Dorsolateral prefrontal cortex (tissue), 122 donors: ENCODE measurements at places on chromosomes 5 and 9.

- no peak for DNase-seq
Measured at GRCh38 chr5:60598424-60598823, 101.5 kb downstream of the DEPDC1B start.

- DNase-seq: no peak
Measured at GRCh38 chr9:133632806-133633680, 3.1 kb upstream of the DBH start.

DNA sequence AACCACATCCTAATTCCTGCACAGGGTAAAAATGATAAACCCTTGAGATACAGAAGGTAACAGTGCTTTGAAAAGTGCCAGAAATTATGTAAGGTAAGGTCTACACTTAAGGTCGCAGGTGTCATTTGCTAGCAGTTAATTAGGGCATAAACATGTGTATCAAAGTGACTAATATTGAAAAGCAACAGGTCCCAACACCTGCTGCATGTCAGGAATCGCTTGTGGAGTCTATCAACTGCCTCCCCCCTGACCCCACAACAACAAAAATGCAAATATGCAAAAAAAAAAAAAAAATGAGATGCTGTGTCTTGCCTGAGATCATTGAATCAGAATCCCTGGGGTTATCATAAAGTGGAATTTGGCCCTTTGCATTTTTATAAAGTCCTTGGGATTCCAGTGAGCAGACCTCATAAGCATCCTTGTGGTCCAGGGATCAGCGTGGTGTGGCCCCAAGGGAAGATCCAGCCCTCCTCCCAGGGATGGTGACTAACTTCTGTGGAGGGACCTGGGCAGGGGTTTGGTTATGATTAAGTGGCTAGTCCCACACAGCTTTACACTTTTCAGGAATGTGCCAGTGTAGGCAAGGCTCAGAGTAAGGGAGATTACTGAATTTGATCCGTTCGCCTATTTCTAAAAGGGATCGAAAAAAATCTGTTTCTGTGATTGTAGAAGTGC lies 92.5 kb upstream of the TNFSF8 start:
- no peak for DNase-seq

GRCh38 chr9:4987961-4988421 lies 2.9 kb downstream of the JAK2 start:
- DNase-seq: no peak

DNA sequence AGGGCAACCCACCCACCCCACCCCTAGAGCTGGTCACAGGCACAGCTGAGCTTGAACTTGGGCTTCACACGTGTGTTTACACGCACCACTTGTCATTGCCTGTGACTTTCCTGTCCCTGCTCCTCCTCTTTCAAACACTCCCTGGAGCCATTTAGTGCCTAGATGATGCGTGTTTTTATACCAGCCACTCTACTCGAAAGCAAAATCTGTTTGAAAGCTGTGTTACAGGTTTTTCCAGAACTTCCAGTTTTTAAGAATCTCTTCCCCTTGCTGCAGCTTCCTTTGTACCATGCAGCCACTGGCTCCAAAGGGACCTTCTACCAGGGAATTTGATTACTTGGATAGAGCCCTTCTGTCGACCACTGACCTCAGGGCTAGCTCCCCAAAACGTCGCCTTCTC lies 78.8 kb upstream of the SPRY4 start:
- no peak for DNase-seq

DNA sequence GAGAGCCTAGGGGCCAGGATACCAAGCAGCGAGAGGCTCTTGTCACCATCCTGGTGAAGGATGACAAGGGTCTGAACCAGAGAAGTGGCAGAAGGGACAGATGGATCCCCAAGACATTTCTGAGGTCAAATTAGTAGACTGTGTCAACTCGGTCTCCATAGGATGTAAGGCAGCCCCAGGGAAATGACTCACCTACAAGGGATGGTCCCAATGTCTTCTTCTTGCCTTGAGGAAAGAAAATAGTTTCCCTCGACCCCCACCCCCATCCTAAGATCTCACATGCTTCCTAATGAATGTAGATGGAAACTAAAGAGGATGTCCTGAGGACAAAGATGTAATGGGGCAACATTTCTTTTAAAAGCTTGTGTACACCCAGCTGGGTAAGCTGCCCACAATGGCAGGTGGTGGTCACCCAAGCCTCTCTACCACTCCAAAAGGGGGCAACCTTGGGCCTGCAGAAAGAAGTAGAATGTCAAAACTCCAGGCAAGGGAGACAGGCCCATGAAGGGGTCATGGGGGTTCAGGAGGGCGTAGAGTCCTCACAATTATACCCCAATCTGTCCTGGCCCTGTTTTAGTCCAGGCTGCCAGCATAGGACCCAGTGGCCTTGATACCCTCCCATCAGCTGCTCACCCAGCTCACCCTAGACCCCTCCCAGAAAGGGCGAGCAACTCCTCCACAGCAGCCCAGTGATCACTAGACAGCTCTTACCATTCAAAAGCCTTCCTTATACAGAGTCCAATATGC lies 187.4 kb downstream of the ACTL7B start:
- no peak for DNase-seq

GRCh38 chr9:447230-448025 lies 232.8 kb downstream of the DOCK8 start:
- DNase-seq: no peak

DNA sequence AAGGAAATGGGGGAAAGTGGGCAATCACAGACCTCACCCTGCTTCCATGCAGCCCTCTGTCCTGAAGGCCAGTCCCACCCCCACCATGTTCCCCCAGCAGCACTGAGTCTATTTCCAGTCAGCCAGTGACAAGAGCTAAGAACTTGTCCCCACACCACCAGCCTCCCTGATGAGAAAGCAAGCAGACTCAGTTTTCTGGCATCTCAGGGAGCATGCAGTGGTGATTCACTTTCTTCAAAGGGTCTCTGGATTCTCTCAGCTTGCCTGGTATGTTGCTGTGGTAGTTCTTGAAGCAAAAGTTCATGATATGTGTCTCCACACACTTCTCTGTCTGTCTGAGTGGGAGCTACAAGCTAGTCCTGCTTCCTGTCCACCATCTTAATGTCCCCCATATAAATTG lies 799.9 kb upstream of the TYRP1 start:
- no peak for DNase-seq

DNA sequence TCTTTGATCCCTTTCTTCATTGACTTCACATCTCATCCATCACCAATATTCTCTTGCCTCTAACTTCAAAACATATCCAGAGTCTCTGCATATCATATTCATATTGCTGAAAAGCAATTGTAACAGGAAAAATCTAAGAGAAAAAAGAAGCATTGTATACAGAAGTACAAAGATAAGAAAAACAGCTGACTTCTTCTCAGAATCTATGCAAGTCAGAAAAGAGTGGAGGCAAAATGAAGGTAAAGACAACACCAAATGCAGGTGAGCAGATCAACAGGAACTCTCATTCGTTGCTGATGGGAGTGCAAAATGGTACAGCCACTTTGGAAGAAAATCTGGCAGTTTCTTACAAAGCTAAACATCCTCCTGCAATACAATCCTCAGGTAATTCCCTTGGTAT lies 155.6 kb downstream of the PHF2 start:
- no peak for DNase-seq

- no peak for DNase-seq
Measured at GRCh38 chr5:141685591-141685990, 3.6 kb upstream of the ARAP3 start.

- no peak for DNase-seq
Measured at GRCh38 chr5:32771037-32771436, 59.9 kb downstream of the NPR3 start.

DNA sequence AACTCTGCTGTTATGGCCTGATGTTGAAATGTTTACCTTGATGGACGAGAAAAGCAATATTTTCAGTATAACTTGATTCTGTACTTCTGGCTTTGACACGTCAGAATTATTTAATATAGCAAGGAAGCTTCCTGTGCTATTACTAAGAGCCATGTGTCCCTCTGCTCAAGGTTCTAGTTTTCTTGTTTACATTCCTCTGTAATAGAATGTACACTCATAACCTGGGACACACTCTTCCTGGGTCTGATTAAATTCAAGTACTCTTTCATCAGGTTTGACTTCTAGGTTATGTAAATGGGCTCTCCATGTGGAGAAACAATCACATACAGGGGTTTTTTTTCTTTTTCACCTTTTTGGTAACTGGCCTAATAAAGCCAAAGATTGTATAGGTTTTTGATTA lies 33.1 kb downstream of the GTF3C4 start:
- no peak for DNase-seq

GRCh38 chr9:95373069-95373681 lies 55.7 kb upstream of the FANCC start:
- no peak for DNase-seq

DNA sequence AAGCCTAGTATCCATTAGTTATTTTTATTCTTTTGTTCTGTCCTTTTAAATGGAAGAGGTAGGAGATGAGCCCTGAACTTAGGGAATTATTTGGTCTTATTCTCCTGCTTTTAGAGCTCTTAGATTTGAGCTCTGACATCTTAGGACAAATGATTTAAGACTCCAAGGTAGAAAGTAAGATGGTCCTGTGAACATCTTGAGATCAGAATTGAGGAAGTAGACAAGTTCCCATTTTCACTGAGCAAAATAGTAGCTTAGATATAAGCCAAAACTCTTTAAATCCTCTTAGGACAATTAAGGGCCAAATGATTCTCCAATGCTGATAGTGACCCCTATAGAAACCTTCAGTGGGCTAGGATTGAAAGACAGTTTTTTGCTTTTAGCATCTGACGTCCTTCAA lies 53.0 kb upstream of the RUSC2 start:
- no peak for DNase-seq

DNA sequence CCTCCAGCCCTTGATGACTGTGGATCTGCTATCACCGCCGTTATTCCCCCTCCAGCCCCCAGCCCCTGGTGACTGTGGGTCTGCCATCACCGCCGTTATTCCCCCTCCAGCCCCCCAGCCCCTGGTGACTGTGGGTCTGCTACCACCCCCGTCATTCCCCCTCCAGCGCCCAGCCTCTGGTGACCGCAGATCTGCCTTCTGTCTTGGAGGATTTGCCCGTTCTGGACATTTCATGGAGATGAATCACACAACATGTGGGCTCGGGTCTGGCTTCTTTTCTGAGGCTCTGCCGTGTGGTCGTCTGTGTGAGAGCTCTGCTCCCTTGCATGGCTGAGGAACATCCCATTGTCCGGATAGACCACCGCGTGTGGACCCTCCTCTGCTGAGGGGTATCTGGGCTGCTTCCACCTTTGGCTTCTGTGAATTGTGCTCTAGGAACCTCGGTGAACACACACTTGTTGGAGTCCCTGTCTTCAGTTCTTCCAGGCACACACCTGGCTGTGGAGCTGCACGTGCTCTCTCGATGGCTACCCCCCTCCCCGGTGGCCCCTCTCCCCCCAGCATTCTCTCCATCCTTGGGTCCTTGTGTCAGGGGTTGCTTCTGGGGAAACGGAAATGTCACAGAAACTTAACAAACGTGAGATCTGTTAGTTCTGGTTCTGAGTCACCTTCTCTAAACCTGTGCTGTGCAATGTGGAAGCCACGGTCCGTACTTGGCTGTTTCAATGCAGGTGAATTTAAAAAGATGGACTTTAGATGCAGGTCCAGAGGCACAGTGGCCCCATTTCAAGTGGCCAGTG lies 105.3 kb upstream of the COL5A1 start:
- no peak for DNase-seq

DNA sequence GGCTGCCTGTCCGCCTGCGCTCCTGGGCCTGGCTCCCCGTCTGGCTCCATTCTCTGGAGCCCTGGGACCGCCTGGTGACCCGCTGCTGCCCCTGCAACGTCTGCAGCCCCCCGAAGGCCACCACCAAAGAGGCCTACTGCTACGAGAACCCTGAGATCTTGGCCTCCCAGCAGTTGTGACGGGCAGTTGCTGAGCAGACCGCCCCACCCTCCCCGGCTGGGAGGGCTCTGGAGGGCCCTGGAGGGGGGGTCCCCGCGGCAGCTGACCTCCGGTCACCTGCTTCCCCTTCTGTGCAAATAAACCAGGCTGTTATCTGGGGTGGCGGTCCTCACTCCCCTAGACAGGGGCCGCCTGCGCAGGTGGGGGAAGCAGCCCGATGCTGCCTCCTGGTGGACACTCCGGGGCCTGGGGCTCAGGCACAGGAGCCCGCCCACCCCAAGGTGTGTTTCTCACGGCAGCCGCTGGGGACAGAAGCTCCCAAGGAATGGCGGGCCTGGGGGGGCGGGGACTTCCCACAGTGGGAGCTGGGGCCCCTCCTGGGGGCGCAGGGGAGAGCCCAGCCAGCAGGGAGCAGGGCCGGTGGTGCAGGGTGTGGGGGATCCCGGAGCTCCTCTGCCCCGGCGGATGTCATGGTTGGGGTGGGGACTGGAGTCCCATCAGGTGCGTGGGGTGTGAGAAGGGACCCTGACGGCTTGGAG lies 4.7 kb upstream of the TUBB4B start:
- peak; percentile 72 for DNase-seq

DNA sequence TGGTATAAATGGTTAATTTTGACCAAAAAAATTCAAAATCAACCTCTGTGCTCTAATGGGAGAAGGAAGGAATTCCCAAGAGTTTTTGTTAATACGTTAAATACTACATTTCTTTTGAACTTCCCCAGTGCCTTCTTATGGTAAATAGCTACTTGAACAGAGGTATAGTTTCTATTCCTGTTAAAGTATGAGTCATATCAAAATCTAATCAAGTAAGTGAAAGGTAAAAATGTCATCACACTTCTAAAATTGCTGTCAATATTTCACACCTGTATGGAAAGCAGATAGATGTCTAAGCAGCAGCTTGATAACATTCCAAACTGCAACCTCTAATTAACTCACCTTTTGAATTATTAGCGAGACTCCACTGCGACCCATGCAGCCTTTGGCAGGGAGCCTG lies 214.1 kb upstream of the MEF2C start:
- no peak for DNase-seq

GRCh38 chr9:6955251-6955921 lies 197.6 kb downstream of the KDM4C start:
- no peak for DNase-seq

GRCh38 chr5:75681125-75681830 lies 36.0 kb downstream of the POC5 start:
- DNase-seq: no peak

GRCh38 chr5:151743530-151743929 lies 14.9 kb downstream of the ATOX1 start:
- DNase-seq: no peak

DNA sequence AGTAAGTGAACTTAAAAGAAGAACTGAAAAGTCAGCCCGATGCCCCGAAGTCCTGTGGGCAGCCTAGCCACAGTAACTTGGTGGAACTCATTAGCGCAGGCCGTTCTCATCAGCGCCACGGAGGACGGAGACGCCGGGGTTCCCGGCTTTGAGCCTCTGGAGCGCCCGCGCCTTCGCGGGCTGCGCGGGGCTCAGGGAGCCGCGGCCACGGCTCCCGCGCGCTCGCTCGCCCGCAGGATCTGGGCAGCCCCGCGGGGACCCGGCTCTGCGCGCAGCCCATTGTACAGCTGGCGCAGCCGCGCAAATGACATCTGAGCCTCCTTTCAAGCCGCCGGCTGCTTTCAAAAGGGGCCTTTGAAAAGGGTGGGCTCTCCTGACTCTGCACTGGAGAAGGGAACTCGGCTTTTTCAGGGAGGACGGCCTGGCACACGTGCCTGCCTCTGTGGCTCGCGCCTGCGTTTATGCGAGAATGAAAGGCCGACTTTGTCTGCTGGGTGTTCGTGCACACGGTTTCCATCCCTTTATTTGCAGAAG lies 40.7 kb downstream of the TLR4 start:
- DNase-seq: peak; percentile 25
